ENCODE measurements at places on chromosomes 3 and 15. TPM values are rescaled to one million over a fixed set of nuclear protein-coding genes. Genes with fewer than 3 reads are reported as not detected.

Gene TTLL13
- total RNA-seq: 0.11 TPM

DNA sequence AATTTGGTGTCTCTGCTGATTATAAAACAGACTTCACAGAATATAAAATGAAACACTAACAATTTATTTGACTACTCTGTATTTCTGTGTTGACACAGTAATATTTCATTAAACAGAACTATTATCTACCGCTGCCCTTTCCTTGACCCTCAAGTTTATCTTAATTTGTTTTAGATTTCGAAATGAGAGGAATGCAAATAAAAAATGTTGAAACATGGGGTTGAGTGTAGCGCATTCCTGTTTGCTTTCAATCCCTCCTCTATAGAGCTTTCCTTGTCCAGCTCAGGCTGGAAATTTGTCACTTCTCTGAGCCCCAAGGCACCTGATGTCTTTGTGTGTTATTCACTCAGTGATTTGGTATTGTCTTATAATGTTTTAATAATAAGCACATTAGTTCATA is 550.2 kb downstream of the ZBBX start:
- no peak overlapping the region for H3K27ac ChIP-seq
- no peak for DNase-seq
- no peaks in the 10 kb centered on the region for H3K4me1 ChIP-seq
- H3K4me3 ChIP-seq: no peak overlapping the region
- no peaks in the 10 kb centered on the region for H3K27me3 ChIP-seq

Gene AVEN
- total RNA-seq: 3.7 TPM

DNA sequence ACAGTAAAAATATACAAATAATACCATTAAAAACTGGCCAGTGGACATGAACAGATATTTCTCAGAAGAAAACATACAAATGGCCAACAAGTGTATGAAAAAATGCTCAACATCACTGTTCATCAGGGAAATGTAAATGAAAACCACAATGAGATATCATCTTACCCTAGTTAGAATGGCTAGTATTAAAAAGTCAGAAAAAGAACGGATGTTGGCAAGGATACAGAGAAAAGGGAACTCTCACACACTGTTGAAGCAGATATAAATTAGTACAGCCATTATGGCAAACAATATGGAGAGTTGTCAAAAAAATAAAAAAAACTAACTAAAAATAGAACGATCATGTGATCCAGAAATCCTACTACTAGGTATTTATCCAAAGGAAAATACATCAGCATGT is 222.7 kb upstream of the NAALADL2 start:
- H3K27ac ChIP-seq: no peak overlapping the region
- DNase-seq: no peak
- no peaks in the 10 kb centered on the region for H3K4me1 ChIP-seq
- H3K36me3 ChIP-seq: no peaks in the 10 kb centered on the region

Gene BOC
- not detected for total RNA-seq

- H3K36me3 ChIP-seq: no peaks in the 10 kb centered on the region
- no peak overlapping the region for H3K27ac ChIP-seq
- H3K4me1 ChIP-seq: no peaks in the 10 kb centered on the region
- no peak for DNase-seq
- no peaks in the 10 kb centered on the region for H3K27me3 ChIP-seq
These were observed 181.7 kb upstream of the CADPS start for GRCh38 chr3:63056932-63057331.

GRCh38 chr3:117871934-117872333 is 1162.4 kb downstream of the TUSC7 start:
- H3K27me3 ChIP-seq: no peaks in the 10 kb centered on the region
- DNase-seq: no peak
- H3K4me3 ChIP-seq: no peak overlapping the region
- no peak overlapping the region for H3K27ac ChIP-seq
- no peaks in the 10 kb centered on the region for H3K36me3 ChIP-seq

Gene TRPM1
- total RNA-seq: not detected

- H3K4me3 ChIP-seq: no peak overlapping the region
- H3K36me3 ChIP-seq: peaks cover 25% of the 10 kb centered on the region
- no peak overlapping the region for H3K27ac ChIP-seq
- DNase-seq: no peak
These were observed 37.3 kb downstream of the ZBTB38 start for GRCh38 chr3:141405591-141405990.

DNA sequence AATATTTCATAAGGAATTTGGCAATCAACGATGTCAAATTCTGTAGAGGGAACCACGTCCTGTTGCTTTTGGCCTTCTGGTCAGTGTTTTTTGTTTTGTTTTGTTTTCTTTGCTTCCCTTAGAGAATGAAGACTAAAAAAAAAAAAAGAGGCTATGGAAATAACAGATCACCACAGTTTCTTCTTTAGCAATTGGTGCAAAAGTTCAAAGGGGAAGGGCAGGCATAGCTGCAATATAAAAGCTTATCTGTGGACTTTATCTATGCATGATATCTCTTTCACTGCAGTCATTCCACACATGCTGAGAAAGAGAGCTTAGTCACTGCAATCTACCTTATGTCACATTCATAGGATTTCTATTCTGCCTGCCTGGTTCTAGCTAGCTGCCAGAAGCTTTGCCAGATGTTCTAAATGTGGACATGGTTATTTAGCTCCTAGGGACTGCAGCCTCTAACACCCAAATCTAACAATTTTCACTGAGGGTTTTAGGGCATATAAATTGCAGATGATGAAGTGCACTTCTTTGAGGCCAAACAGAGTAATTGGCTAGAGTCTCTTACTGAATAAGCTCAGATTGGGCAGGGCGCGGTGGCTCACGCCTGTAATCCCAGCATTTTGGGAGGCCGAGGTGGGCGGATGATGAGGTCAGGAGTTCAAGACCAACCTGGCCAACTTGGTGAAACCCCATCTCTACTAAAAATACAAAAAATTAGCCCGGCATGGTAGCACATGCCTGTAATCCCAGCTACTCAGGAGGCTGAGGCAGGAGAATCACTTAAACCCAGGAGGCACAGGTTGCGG is 637.2 kb downstream of the NTRK3 start:
- DNase-seq: peak; percentile 17
- H3K27ac ChIP-seq: peak overlapping the region; percentile 47
- no peak overlapping the region for H3K4me3 ChIP-seq
- peaks cover 37% of the 10 kb centered on the region for H3K4me1 ChIP-seq
- H3K27me3 ChIP-seq: no peaks in the 10 kb centered on the region
- H3K36me3 ChIP-seq: peaks cover 12% of the 10 kb centered on the region

DNA sequence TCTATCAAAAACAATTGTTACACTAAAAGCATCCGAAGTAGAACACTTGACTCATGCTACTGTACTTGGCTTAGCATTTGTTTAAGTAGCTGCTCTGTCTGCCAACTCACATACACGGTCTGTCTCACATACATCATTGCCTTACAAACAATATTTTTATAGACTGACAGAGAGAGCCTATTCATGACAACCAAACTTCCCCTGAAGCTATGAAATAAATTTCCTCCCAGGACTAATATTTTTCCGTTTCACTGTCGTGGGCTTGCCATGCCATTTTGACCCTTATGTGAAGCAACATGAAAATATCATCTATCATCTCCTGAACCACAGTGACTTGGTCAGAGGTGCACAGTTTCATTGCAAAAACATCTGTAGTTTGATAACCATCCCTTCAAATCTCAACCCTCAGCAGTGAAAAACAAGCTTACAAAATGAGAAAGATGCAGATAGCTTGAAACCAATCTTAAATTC is 66.5 kb upstream of the PYGO1 start:
- H3K27ac ChIP-seq: no peak overlapping the region
- no peaks in the 10 kb centered on the region for H3K4me1 ChIP-seq
- H3K4me3 ChIP-seq: no peak overlapping the region
- no peaks in the 10 kb centered on the region for H3K36me3 ChIP-seq
- no peaks in the 10 kb centered on the region for H3K27me3 ChIP-seq

Gene RBP2
- total RNA-seq: not detected

GRCh38 chr15:58748040-58748851 is 1.3 kb downstream of the ADAM10 start:
- peaks cover 10% of the 10 kb centered on the region for H3K4me1 ChIP-seq
- no peaks in the 10 kb centered on the region for H3K36me3 ChIP-seq
- H3K4me3 ChIP-seq: peak overlapping the region; percentile 89
- no peaks in the 10 kb centered on the region for H3K27me3 ChIP-seq
- no peak for DNase-seq
- peak overlapping the region; percentile 92 for H3K27ac ChIP-seq

GRCh38 chr3:172286548-172287148 is 161.6 kb downstream of the GHSR start:
- H3K4me1 ChIP-seq: no peaks in the 10 kb centered on the region
- no peak overlapping the region for H3K4me3 ChIP-seq
- H3K36me3 ChIP-seq: peaks cover 66% of the 10 kb centered on the region

DNA sequence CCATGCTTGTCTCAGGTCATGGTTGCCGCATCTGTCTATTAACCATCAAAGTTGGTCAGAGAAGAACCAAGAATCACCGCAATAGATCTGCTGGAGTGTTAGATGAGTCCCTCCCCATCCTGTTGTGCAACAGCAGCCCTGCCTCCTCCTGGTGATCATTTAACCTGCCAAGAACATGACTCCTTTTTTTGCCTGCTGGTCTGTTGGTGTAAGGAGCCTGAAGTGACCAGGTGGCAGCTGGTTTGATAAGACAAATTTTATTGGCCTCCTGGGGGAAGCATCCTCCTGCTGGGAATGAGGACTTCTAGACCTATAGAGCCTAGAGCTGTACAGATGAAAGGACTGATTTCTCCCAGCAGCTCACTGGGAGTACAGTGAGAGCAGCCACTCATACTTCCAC is 43.5 kb upstream of the RAF1 start:
- peaks cover 18% of the 10 kb centered on the region for H3K27me3 ChIP-seq
- H3K36me3 ChIP-seq: no peaks in the 10 kb centered on the region
- H3K4me1 ChIP-seq: no peaks in the 10 kb centered on the region
- no peak overlapping the region for H3K4me3 ChIP-seq
- H3K27ac ChIP-seq: no peak overlapping the region

Gene CCDC9B
- 0.33 TPM for total RNA-seq

- no peaks in the 10 kb centered on the region for H3K27me3 ChIP-seq
- no peak overlapping the region for H3K27ac ChIP-seq
- DNase-seq: no peak
- no peak overlapping the region for H3K4me3 ChIP-seq
- no peaks in the 10 kb centered on the region for H3K4me1 ChIP-seq
These were observed 200.3 kb downstream of the KBTBD8 start for GRCh38 chr3:67198374-67198773.

Gene GABRA5
- not detected for total RNA-seq

Gene AMOTL2
- total RNA-seq: 0.31 TPM

DNA sequence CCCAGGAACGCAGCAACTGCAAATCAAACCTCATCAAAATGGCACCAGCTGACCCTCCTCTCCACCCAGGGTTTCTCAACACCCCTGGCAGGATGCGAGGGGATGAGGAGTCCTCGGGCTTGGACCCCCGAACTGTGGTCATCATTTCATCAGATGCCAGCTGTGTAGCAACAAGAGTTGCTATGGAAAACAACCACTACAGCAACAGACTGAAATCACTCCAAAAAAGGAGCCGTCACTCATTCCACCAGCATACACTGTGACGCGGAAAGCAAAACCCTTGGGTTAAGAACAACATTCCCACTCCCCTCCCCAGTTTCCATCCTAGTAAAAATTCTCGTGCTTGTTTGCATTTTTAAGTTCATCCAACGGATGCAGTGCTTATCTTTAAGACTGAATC is 40.1 kb downstream of the VGLL4 start:
- no peak overlapping the region for H3K27ac ChIP-seq
- H3K4me3 ChIP-seq: no peak overlapping the region
- H3K36me3 ChIP-seq: peaks cover 5% of the 10 kb centered on the region
- DNase-seq: no peak
- H3K4me1 ChIP-seq: peaks cover 13% of the 10 kb centered on the region

DNA sequence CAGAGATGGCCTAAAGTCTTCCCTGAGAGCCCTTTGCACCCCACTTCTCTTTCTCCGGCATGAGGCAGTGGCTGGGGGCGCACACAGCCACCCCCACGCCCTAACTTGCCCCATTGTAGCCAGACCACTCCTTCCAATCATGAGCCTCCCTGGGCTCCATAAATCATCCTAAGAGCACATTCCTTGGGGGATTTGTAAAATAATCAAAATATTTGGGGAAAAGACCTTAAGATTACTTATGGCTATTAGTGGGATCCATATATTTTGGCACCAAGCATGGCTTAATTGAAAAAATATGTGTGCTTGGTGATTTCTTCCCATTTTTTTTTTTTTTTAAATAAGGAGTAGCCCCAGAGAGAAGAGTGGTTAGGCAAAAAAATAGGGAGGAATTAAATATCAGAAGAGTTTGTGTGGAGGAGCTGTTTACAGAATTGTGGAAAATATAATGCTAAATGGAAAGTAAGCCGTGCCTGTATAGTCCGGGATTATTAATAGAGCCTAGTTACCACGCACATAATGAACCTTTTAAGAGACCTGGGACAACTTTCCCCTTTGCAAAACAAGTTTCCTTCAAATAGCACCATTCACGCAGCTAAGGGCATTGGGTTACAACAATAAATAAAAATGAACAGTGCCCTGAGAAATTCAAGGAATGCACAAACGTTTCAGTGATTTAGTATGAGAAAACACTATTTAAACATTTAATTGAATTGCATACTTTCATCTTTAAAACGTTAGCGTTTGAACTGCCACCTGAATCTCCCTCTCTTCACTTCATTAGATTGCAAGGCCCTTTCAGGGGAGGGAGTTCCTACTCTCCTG is 46.1 kb downstream of the SMAD6 start:
- DNase-seq: no peak
- no peak overlapping the region for H3K27ac ChIP-seq

Gene PLCH1
- total RNA-seq: 0.42 TPM

Gene ITGA11
- not detected for total RNA-seq

- H3K4me1 ChIP-seq: no peaks in the 10 kb centered on the region
- H3K36me3 ChIP-seq: peaks cover 6% of the 10 kb centered on the region
- H3K27me3 ChIP-seq: no peaks in the 10 kb centered on the region
- no peak overlapping the region for H3K4me3 ChIP-seq
These were observed 6.9 kb upstream of the SPTBN5 start for GRCh38 chr15:41900526-41901380.

- no peaks in the 10 kb centered on the region for H3K36me3 ChIP-seq
- no peaks in the 10 kb centered on the region for H3K4me1 ChIP-seq
- no peak overlapping the region for H3K4me3 ChIP-seq
- DNase-seq: no peak
- H3K27ac ChIP-seq: no peak overlapping the region
These were observed 291.7 kb upstream of the ROPN1 start for GRCh38 chr3:124283652-124284023.

- no peak overlapping the region for H3K4me3 ChIP-seq
- H3K4me1 ChIP-seq: no peaks in the 10 kb centered on the region
- no peaks in the 10 kb centered on the region for H3K27me3 ChIP-seq
- DNase-seq: no peak
These were observed 16.1 kb downstream of the FGF7 start for GRCh38 chr15:49438962-49439631.

GRCh38 chr15:75023181-75023871 is at the start of gene PPCDC:
Gene PPCDC (plus strand): TSS chr15:75023590. CDS start chr15:75028319, 4,729 bp downstream.
- no peaks in the 10 kb centered on the region for H3K27me3 ChIP-seq
- peak within 1 kb of the TSS; percentile 95 for H3K27ac ChIP-seq
- DNase-seq: peak; percentile 97
- H3K36me3 ChIP-seq: peaks cover 12% of the 10 kb centered on the region

- H3K27ac ChIP-seq: no peak overlapping the region
- no peak overlapping the region for H3K4me3 ChIP-seq
- DNase-seq: no peak
These were observed 99.7 kb upstream of the TLE3 start for GRCh38 chr15:70197318-70197944.

Measured in K562 (cell line).